Activated CD4-positive, CD25-positive, alpha-beta regulatory T cell treated with anti-CD3 and anti-CD28 coated beads, Interleukin-2, amount 50 U/mL, for 16 hours (primary cell): ENCODE measurements at places on chromosomes 5 and 9.

GRCh38 chr9:126219166-126219565 lies 107.5 kb upstream of the MVB12B start:
- DNase-seq: no peak

GRCh38 chr9:121981118-121981883 lies 111.8 kb downstream of the TTLL11 start:
- no peak for DNase-seq

GRCh38 chr9:129021091-129021490 lies 7.0 kb downstream of the SH3GLB2 start:
- no peak for DNase-seq

DNA sequence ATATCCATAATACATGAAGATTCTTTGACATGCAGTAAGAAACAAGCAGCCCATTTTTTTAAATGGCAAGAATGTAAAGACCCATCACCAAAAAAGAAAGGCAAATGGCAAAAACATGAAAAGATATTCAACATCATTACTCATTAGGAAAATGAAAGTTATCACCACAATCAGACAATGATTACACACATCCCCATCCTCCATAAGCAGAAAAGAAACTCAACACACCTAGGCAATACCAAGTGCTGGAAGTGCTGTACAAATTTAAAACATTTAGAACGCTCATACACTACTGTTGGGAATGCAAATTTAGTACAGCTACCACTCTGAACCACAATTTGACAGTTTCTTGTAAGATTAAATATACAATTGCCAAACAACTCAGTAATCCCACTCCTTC lies 466.7 kb downstream of the ACTL7B start:
- no peak for DNase-seq

DNA sequence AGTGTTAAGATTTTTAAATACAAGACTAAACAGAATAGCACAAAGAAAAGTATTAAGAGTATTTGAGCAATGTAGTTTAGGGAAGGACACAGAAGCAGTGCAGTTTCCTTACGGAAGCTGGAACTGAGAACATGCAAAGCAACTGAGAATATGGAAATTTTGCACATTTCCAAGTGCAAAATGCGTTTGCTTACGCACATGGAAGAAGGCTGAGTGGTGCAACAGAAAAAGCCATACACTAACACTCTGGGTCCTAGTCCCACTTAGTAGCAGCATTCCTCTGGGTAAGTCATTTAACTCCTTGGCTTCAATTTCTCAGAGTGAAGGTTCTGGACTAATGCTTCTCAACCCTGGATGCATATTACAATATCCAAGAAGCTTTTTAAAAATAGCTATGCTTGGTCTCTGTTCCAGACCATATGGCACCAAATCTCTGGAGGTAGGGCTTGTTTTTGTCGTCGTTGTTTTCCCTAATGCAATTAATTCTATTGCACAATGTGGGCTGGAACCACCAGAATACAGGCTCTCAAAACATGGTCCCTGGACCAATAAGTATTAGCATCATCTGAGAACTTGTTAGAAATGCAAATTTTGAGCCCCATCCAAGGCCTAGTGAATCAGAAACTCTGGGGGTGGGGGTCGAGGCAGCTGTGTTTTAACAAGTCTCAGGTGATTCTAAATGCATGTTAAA lies 65.2 kb upstream of the DEPDC1B start:
- DNase-seq: no peak

GRCh38 chr5:30436691-30437090 lies 756.8 kb upstream of the CDH6 start:
- no peak for DNase-seq

- DNase-seq: no peak
Measured at GRCh38 chr9:83133316-83133715, 70.4 kb upstream of the RASEF start.

DNA sequence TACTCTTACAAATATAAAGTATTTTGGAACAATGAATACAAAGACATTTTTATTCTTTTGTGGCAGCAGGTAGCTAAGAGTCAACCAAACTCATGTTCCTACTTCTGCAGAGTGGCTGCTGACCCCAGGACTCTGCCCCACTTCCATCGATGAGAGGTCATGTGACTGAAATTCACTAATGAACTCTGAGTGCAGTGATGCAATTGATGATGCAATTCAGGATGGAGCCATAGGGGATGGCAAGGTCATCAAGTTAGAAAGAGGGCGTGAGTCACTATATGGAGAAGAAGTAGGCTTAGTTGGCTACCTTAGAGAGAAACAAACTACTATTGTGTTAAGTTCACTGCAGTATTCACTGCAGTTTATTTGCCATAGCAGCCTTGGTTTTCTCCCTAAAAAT lies 340.4 kb downstream of the CTNND2 start:
- no peak for DNase-seq

DNA sequence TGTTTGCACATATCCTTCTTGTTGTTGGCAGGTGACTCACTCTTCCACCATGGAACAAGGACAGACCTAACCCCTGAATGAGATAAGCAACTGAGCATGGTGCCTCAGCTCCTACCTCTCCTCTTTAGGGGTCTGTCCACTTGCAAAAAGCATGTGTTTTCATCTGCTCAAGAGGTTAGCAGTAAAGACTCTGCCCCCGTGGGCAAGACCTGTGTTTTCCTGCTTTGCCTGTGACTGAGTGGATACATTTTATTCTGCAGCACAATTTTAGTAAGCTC lies 111.0 kb upstream of the LIFR start:
- no peak for DNase-seq

- DNase-seq: no peak
Measured at GRCh38 chr9:79255651-79256260, 316.0 kb upstream of the TLE4 start.

DNA sequence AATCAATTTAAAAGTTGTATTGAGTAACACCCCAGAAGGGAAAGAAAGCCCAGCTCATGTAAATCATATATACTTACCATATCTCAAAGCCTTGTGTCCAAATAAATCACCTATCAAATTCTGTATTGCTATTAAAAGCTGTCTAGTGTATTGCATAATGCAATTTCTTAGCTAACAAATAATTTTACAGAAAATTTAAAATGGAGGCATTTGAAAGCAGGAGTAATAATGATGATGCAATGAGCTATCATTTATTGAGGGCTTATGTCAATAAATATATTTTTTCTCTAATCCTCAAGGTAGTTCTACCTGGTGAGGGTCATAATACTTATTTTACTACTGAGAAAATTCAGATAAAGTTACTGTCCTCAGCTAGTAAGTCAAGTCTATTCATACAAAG lies 42.8 kb upstream of the CDK5RAP2 start:
- DNase-seq: no peak

DNA sequence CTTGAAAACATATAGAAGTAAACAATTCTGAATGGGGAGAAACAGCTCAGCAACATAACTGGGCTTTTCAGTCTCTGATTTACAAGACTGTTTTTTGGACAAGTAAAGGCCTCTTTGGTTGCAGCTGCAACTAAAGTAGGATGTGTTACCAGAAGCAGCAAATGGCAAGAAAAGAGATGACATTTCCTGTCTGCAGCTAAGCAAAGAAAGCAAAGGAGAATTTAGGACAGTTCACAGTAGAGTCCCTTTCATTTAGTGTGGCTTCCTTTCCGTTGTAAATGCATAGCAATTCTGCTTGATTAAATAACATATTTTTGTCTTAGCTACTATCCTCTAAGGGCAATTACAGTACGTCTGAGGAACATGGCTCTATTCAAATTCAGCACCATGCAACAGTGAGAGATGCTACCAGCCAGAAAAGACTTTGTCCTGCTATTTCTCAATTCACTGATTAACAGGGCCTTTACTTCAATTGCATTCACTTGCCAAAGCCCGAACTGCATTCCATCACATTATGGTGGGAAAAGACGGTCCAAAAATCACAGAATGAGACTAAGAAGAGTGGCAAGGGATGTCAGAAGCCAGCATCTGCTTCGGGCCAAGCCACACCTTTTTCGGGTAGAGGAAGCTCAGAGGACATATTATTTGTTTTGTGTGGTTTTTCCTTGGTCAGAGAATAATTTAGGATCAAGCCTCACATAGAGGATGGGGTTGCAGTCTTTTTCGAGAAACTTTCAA lies 107.7 kb downstream of the SEMA6A start:
- DNase-seq: no peak

- DNase-seq: no peak
Measured at GRCh38 chr9:137310189-137311052, 8.3 kb upstream of the NRARP start.

- no peak for DNase-seq
Measured at GRCh38 chr5:64619609-64620008, 70.7 kb upstream of the SHISAL2B start.

DNA sequence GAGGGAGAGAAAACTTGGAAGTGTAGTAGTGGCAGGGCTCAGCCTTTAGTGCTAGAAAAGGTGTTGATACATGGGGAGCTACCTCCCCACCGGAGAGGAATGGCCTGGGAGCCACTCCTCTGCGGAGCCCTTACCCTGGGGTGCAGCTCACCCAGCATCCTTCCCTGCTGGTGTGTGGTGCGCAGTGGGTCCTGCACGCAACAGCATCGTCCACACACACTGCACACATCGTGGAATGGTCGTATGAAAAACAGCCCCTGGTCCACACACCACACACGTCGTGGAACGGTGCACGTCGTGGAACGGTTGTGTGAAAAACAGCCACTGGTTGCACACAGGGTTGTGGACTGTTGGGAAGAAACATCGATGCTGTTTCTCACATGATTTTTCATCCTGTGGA lies 16.1 kb upstream of the AHRR start:
- DNase-seq: no peak

DNA sequence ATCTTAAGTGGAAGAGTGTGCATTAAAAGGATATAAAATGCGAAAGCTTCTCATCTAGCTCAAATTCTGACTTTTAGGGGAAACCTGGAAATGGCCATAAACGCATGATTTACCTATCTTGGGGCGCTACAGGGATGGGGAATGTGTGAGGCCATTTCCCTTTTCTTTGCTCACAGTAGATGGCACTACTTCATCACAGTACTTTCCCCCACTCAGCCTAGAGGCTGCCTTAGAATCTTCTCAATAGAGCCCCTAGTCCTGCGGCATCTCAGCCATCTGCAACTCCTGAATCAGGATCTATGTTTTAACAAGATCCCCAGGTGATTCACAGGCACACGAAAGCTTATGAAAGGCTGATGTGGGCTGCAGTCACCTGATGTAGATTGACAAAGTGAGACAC lies 110.8 kb downstream of the LHFPL2 start:
- no peak for DNase-seq

DNA sequence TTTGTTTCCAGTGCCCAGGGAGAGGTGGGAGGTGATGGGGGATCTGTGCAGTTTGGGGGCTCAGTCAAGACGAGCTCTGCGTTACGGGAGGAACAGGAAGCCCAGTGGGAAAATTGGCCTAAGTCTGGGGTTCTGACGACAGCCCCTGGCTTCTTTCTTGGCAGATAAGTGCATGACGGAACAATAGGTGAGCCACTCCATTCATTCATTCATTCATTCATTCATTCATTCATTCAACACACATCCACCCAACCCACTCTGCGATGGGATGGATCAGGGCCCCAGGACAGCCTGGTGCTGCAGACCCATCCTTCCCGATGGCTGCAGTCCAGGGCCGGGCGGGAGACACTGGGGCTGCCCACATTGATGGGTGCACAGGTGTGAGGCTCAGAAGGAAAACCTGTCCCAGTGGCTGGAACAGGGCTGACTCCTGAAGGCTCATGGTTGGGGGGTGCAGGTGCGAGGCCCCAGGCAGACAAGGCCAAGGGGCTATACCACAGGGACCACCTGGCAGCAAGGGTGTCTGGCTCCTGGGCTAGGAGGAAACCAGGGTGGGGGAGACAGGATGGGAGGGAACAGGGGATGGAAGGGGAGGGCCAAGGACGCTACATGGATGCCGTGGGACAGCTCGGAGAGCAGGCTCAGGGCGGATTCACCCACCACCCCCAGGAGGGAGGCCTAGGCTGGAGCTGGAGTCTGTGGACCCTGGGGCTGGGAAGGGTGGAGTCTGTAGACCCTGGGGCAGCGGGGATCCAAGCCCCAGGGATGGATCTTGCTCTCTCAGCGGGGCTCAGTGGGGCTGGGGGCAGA lies 1.9 kb upstream of the LCNL1 start:
- no peak for DNase-seq

- no peak for DNase-seq
Measured at GRCh38 chr9:75046725-75047345, 18.7 kb upstream of the CARNMT1 start.

GRCh38 chr5:41835645-41836044 lies 34.6 kb downstream of the OXCT1 start:
- no peak for DNase-seq

- DNase-seq: no peak
Measured at GRCh38 chr5:179906795-179907555, 722 bp downstream of the TBC1D9B start.

DNA sequence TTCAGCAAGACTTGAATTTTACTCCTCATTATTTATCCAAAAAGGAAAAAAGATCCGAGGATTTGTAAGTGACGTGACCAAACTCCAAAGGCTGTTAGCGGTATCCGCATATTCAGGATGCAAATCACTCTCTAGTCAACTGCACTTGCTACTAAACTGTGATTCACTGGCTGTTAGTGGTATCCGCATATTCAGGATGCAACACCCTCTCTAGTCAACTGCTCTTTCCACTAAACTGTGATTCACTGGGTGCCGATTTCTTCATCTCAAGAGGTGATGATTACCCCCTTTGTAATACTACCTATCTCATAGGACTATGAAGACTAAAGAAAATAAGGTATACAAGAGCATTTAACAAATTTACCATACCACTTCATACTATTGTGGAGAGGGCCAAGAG lies 5.7 kb downstream of the MAPKAP1 start:
- DNase-seq: no peak

DNA sequence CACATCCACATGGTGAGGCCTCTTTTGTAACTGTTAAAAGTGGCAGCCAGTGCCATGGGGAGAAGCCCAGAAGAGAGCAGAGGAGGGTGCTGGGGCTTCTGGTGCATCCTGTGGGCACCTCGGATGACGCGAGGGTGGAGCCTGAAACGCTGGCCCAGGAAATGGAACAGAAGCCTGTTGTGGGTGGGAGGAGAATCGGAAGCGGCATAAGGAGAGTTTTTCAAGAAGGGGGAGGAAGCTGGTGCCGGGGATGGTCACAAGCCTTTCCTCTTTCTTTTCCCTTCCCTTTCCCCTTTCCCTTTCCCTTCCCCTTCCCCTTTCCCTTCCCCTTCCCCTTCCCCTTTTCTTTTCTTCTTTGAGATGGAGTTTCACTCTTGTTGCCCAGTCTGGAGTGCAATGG lies 12.9 kb downstream of the ANKRD33B start:
- DNase-seq: no peak

- no peak for DNase-seq
Measured at GRCh38 chr9:99392986-99393385, 170.9 kb downstream of the SEC61B start.

DNA sequence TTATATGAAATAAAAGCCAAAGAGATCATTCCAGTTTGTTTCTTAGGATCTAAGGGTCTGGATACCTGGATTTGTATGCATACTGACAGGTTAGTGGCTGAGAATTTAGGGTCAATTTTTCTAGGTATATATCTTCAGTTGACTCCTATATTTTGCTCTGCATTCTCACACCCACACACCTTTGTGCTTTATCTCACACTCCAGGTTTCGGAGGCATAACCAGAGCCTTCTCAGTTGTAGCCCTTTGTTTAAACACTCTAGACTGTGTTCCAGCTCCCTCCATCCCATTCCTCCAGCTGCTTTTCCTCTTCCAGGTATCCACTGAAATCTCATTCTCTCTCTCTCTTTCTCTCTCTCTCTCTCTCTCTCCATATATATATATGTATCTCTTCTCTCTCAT lies 10.6 kb upstream of the MOCS2 start:
- no peak for DNase-seq
